Amniotic epithelial cell (primary cell): ENCODE measurements at places on chromosomes 2 and 18.
A peak's percentile ranks its signal among the peaks of the same experiment; 100 is the strongest.

DNA sequence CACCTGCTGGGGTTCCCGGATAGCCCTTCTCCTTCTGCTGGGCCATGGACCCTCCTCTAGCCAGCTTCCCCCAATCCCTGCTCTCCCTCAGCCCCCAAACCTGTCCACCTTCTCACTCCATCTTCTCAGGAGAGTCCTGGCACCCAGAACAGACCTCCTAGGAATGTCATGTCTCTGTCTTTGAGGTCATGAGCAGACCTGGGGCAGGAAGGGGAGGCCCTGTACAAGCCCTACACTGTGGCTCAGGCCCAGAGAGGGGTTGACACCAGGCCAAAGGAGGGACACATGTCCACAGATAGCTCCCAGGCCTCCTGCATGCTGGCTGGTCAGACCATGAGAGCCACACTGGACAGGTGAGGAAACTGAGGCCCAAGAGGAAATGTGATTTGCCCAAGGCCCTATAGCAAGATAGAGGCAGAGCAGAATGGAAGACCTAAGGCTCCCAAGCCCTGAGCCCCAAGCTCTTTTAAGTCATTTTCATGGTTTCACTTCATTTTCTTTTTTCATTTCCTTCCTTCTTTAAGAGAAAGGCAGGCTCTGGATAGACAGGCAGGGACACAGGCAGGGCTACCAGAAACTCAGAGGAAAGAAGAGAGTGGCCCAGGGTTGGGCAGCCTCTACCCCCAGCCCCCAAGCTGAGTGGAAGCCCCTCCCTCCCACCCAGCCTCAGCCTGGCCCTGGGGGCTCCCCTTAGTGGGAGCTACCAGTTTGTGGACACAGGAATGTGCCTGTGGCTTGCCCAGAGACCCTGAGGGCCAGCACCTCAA is 159.7 kb downstream of the SMAD7 start:
- DNase-seq: no peak

- peak; percentile 37 for DNase-seq
Measured at GRCh38 chr2:71125506-71126294, 4.3 kb downstream of the MCEE start.

- DNase-seq: no peak
Measured at GRCh38 chr2:217999595-217999959, 3.2 kb downstream of the TNS1 start.

DNA sequence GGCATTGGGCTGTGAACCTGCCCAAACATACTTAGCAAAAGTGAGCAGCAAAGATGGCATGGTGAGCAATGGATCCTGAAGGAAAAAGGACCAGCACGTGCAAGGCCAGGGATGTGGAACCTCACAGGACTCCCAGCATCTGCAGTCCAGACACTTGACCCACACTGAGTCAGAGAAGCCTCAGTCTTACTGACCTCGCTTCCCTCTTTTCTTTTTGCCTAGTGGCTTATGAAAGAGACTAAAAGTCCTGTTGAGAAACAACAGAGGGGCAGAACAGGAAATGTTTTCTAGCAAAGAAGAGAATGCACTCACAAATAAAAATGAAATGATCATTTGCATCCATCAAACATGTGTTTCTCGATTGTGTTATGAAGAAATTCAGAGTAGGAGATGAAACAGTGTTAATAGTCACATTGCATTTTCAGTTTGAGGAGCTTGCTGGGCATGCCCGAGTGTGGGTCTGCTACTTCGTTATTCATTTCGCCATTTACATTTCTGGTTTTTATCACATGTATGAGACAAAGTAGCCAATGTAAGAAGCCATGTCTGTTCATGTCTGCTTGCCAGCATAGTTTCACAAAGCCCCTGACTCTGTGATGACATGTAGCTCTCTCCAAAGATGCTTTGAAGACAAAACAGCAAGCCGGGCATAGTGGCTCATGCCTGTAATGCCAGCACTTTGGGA is 118.4 kb downstream of the INO80D start:
- DNase-seq: peak; percentile 36

GRCh38 chr2:54677476-54678265 is 45.8 kb upstream of the EML6 start:
- no peak for DNase-seq

DNA sequence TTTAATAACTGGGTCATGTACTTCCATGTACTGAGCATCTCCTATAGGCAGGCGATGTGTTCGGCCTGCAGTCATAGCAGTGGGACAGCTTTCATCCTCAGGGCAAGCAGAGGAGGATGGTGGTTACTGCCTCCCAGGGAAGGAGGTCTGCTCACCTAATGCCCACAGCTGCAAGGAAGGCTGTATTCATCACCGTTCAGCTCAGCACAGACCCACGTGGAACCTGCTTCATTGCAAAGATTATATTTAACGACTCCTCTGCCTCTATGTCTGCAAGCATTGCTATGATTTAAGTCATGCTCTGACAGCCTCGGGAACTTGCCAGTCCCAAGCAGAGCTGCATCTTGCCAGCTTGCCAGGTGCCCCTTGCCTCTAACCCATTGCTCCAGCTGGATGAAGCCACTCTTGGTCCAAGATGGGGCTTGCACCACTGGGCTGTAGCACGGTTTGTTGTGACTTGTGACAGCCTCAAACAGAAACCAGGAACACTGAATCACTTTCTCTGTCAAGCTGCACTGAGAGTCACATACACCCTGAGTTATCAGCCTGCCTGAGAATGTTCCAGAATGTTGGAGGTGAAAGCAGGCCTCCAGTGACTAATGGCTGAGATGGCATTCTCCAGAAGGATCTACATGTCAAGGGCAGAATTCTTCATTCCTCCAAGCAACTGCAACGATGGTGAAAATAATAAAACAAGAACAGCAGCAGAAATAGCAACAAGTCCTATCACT is 651.1 kb upstream of the ID2 start:
- DNase-seq: peak; percentile 34

GRCh38 chr18:57149531-57149930 is 2.6 kb downstream of the BOD1L2 start:
- DNase-seq: no peak

DNA sequence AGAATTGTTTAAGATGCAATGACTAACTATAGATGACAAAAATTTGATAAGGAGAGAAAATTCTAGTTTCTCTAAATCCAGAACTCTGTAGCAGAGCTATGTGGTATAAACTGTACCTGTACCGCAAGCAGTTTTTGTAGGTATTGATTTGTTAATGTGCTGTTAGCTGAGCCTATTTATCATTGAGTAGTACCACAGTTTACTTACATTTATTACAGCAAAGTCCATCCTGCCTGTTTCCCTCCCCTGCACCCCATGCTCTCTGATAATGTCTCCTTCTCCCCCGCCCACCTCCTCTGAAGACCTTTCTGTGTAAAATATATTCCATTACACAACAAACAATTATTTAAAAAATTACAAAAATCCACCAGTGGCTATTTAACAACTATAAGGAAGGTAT is 170.6 kb downstream of the RNF152 start:
- DNase-seq: no peak

GRCh38 chr2:141109633-141110032 is 1021.2 kb downstream of the LRP1B start:
- DNase-seq: peak; percentile 40

DNA sequence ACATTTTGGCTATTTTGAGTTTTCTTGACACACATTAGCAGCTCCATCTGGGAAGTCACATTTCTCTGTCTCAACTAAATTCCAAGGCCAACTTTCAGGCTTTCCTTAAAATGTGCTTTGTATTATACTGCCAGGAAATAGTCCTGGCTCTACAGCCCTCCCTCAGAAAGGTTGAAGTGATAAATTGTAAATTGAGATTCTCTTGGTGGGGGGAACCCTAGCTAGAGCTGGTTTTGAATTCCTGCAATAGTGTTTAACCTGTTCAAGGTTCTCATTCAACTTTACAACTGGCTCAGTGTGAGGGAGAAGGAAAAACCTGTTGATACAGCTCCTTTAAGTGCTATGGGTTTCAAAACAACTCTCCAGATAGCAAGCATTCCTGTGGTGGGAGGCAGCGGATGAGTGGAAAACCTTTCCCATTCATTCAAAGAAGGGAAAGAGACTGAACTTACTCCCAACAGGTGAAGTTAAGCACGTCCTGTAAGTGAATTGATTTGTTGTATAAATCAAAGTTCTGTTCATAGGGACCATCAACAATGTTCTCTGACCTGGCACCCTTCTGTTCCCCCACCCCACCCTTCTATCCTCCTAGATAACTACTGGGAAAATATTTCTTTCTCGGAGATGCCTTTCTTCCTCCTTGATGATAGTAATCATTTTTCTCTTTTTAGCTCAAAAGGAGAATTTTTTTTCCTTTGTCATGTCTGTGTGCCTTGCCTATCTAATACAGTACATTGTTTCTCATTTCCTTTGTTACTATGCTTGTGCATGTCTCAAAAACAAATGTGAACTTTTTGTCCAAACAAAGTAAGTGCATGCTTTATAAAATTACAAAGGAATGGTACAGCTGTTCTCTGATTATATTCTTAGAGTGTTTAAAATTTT is 44.2 kb upstream of the SLC39A10 start:
- peak; percentile 90 for DNase-seq

GRCh38 chr2:60268661-60269060 is 284.8 kb downstream of the BCL11A start:
- DNase-seq: no peak

- DNase-seq: no peak
Measured at GRCh38 chr2:180829261-180829660, 151.1 kb upstream of the UBE2E3 start.

DNA sequence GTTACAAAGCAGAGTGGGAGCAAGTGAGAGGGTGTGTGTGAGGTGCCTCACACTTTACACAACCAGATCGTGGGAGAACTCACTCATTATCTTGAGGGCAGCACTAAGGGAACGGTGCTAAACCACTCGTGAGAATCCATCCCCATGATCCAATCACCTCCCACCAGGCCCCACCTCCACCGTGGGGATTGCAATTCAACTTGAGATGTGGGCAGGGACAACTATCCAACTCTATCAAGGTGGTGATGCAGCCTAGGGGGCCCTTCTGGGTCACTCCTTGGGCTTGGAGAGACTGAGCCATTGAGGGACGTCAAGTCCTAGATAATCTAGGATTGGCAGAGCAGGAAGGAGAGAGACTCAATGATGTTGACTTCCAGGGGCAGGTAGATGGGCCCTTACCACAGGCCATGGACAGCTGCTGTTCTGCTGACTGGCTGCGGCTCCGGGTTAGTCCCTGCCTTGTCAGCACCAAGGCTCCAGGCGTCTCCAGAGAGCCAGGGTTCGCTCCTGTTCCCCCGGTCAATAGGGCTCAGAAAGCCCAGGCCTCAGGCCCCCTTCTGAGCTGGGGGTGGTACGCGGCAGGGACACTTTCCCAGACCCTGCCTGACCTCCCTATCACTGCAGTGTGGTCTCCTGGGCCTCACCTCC is 193.2 kb upstream of the HS6ST1 start:
- DNase-seq: no peak

GRCh38 chr18:55338978-55339650 is 248.9 kb downstream of the TCF4 start:
- no peak for DNase-seq

DNA sequence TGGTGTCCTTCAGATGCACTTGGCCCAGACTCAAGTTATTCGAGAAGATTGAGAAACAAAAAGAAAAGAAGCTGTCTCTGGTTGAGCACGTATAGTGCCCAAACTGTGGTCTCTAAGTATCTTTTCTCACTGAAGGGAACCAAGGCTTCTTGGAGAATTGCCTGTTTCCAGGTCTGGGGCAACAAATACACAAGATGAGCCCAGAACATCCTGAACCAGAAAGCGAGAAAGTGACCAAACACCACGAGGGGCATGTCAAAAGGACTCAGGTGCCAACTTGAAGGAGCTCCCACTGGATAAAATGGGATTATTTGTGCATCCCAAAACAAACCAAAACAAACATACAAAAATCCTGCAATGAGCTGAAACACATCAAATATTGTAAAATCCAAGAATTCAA is 13.6 kb upstream of the ATOH8 start:
- no peak for DNase-seq

- DNase-seq: no peak
Measured at GRCh38 chr2:184049566-184049965, 548.8 kb upstream of the ZNF804A start.

DNA sequence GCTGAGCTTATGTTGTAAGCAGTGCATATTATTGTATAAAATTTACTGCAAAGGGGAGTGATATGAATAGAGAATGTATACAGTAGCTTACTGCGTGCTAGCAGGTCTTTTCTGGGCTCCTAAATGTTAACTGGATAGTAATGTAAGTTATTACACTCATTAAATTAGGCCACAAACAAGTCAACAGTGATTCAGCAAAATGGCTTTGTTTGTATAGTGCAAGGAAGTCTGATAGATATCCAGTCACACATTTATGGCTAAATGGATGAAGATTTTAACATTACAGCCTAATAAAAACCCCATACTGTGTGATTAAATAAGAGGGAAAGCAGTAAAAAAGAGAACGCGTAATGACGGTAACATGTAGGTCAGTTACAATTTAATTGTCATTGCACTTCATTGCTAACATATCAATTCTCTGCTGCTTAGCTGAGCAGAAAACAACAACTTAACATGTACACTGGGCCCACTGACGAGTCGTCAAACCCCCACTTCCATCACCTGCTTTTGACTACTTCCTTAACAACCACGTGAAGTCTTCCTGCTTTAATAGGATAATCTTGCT is 665.0 kb upstream of the FANCL start:
- no peak for DNase-seq

DNA sequence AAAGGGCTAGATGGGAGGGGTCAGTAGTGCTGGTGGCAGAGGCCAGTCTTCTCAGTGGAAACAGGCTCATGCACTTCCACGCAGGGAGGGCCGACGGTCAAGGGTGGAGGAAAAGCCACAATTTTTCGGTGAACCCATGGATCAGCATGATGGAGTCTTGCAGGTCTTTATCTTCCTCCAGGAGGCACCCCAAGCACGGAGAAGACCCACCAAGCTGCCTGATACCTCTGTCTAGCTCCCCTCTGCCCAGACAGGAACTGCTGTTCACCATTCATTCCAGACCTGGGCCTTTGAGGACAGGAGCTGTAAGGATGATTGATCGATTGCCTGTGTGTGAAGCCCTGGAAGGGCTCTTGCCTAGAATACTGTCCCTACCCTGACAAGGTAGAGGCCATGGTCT is 2.8 kb upstream of the LRRFIP1 start:
- DNase-seq: no peak

DNA sequence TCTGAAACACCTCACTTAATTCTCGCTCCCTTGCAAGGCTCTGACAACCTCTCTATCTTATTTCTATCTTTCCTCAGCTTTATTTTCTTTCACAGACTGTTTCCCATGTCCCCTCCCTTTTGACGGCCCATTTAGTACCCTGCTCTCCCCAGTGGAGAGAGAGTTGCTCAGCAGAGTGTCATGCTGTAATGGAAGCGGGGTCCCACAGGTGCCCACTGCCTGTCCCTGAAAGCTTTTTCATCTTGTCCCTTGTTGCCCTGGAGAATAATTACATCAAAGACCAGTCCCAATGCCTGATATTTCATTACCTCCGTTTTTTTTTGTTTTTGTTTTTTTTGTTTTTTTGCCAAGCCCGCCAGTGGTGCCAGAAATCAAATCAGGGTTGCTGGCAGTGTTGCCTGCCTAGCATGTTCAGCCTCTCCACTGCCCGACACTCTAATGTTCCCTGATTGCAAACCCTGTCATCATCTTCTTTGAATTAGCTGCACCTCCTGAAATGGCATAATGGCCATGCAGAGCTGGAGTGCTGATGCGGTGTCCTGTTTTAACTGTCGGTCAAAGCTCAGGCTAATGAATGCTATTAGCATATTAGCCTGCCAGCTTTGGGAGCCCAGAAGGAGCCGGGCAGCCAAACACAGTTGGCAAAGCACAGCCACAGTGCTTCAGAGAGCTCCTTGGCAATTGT is 71.2 kb upstream of the CAVIN2 start:
- DNase-seq: no peak
